ENCODE measurements at places on chromosomes 7 and 10. TPM values are rescaled to one million over a fixed set of nuclear protein-coding genes. Genes with fewer than 3 reads are reported as not detected.

AOC1 gene
- not detected for total RNA-seq

PLXNA4 gene
- not detected for total RNA-seq

ASL gene
- 40.2 TPM for total RNA-seq

FBXL13 gene
- 0.21 TPM for total RNA-seq

FAM241B gene
- 3.6 TPM for total RNA-seq

VSTM4 gene
- total RNA-seq, result 0.05 TPM

FAM131B gene
- 0.56 TPM for total RNA-seq

Data from airway epithelial cell (primary cell).